Esophagus (tissue), 2 donors: ENCODE measurements at places on chromosomes 13 and 19. TPM values are rescaled to one million over a fixed set of nuclear protein-coding genes. Genes with fewer than 3 reads are reported as not detected.

TNFSF13B gene
- polyA plus RNA-seq: 0.92 TPM

NOP53 gene
- polyA plus RNA-seq: 253 TPM

PNMA8C gene
- polyA plus RNA-seq: not detected

SYT3 gene
- 0.09 TPM for polyA plus RNA-seq

TICAM1 gene
- polyA plus RNA-seq: 50.4 TPM

CTXN1 gene
- 3.0 TPM for polyA plus RNA-seq

CYP2F1 gene
- 2.2 TPM for polyA plus RNA-seq

ZNF763 gene
- 2.7 TPM for polyA plus RNA-seq

ZNF649 gene
- 5.3 TPM for polyA plus RNA-seq

PDX1 gene
- not detected for polyA plus RNA-seq

KRTDAP gene
- polyA plus RNA-seq: 238 TPM

PRR22 gene
- polyA plus RNA-seq: 3.3 TPM

LMO7 gene
- polyA plus RNA-seq: 253 TPM

DACH1 gene
- 0.16 TPM for polyA plus RNA-seq

GPR12 gene
- polyA plus RNA-seq: 0.04 TPM

CCDC9 gene
- polyA plus RNA-seq: 22.2 TPM

CCDC8 gene
- 0.31 TPM for polyA plus RNA-seq

MUC16 gene
- polyA plus RNA-seq: 0.04 TPM

SLC7A9 gene
- polyA plus RNA-seq: 0.16 TPM

KIR3DL2 gene
- polyA plus RNA-seq: 0.04 TPM

C5AR1 gene
- polyA plus RNA-seq: 0.71 TPM

KLK1 gene
- 2.8 TPM for polyA plus RNA-seq

ADGRE1 gene
- polyA plus RNA-seq: 0.06 TPM

TMPRSS9 gene
- polyA plus RNA-seq: not detected

PTPRH gene
- 0.19 TPM for polyA plus RNA-seq

FREM2 gene
- 0.02 TPM for polyA plus RNA-seq
